ENCODE measurements at places on chromosomes 11 and 22. TPM values are rescaled to one million over a fixed set of nuclear protein-coding genes. Genes with fewer than 3 reads are reported as not detected.

DNA sequence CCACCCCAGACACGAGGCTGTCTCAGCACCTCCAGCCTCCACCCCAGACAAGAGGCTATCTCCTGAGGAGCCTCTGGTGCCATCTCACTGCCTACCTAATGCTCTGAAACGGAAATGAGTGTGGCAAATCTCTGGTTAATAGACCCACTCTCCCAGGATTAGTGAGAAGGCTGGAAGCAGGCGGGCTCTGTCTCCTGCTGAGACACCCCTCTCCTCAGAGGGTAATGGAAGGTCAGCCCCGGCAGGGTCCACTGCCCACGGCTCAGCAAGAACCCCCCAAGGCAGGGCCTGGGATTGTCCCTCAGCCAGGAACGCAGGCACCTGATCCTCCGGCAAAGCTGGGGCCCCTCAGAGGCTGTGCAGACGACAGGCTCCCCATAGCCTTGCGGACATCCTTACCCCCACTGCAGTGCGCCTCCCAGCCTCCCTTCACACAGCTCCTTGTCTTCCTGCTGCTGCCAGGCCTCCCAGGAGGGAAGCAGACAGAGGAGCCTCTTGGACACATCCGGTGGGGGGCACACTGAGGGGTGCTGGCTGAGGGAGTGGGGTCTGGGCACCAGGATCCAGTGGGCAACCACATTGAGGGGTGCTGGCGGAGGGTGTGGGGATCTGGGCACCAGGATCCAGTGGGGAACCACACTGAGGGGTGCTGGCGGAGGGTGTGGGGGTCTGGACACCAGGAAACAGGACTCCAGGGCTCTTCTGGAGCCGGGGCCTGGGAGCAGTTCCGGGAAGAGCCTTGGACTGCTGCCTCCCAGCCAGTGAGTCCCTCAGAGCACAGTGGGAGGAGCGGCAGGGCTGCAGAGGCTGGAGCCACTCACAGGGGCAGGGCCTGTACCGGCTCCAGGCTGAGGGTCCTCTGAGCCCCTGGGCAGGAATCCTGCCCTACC is 13.1 kb downstream of the CHID1 start:
- peak; percentile 21 for DNase-seq

DNA sequence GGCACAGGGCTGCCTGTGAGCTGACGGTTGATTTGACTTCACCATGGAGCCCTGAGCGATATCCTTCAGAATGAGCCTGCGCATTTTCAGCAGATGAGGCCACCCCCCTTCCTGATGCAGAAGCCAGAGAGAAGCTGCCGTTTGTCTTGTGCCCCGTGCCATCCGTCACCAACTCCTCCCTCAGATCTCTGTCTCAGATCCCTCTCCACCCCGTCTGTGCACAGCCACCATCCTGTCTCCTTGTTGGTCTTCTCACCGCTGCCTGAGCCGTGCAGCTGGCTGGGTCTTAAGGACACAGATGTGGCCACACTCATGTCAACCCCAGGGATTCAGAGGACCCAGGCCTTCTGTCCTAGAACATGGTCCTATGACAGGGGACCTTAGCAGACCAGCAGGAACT is 293.9 kb downstream of the TBC1D22A start:
- DNase-seq = no peak

DNA sequence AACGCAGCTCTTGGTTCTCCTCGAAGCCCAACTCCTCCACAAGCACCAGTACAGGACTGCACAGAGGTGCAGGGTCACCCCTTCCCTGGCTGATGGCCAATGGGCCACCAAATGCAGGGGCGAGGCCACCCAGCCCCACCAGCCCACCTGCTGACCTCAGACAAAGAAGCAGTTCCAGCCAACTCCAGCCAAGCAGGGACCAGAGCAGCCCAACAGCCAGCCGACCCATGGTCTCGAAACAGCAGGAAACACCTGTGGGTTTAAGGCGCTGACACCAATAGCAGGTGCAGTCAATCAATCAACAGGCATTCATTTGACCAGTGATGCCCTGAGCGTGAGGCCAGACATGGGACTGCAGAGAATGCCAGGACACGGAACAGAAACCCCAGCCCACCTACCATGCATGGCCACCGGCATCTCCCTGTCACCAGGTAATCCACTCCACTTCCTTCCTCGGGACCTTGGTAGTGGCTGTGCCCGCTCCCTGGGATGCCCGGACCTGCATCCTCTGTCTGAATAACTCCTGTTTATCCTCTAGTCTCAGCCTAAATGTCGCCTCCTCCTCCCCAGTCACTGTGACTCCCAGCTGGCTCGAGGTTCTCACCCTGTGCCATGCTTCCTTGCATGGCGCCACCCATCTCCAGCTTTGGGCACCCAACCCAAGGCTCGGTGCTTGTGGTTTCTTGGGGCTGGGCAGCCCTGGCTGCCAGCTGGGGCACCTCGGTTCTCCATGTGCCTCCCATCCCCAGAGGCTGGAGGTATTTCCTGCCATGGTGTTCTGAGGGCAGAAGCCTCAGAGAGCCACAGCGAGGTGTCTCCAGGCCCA is 1475.4 kb downstream of the BRD1 start:
- no peak for DNase-seq

DNA sequence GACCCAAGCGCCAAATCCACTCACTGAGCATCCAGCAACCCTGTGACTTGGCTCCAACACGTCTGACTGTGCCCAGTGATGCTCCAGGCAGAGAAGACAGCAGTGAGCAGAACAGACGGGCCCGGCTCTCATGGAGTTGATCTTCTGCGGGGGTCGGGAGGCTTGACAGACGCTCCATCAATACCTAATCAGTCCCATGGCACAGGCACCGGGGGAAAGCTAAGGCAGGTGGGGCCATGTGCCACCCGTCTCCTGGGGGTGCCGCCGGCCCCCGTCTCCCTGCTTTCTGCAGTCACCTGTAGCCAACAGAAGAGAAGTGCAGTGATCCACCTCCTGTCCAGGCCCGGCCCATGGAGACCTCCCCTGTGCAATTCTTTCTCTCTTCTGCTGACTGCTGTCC is 47.5 kb downstream of the LINC01488 start:
- DNase-seq = no peak

DNA sequence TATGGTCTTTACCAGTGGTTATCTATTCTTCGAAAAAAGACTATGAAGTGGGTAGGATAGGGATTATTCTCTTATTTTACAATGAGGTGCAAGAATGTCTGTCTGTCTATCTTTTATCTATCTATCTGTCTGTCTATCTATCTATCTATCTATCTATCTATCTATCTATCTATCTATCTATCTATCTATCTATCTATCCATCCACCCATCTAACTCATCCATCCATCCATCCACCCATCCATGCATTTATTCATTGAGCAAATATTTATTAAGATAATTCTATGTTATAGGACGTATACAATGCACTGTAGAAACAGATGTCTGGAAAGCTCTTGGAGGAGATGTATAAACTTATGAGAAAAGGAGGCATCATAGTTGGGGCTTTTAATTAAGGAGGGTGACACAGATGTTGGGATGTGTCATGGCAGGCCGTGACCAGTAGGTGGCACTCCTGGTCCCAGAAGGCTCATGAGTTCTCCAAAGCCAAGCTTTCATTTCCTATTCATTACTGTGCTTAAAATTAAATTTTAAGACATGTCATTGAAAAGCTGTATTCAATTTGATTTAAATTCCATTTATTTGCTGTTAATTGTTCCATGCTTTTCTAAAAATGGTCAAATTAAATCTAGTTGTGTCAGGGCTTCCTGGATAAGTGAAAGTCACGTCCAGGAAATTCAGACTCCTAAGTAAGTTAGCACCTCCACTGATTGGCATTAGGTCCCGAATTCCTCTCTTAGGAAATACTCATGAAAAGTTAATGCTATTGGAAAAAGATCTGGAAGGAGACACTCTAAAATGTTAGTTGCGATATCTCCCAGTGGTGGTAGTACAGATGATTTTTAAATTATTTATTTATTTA is 19.0 kb upstream of the E2F8 start:
- DNase-seq = peak; percentile 56

GRCh38 chr11:108221371-108221770 is 1.1 kb downstream of the NPAT start:
- peak; percentile 24 for DNase-seq

GRCh38 chr22:43851058-43851978 is 11.0 kb downstream of the SULT4A1 start:
- no peak for DNase-seq

DNA sequence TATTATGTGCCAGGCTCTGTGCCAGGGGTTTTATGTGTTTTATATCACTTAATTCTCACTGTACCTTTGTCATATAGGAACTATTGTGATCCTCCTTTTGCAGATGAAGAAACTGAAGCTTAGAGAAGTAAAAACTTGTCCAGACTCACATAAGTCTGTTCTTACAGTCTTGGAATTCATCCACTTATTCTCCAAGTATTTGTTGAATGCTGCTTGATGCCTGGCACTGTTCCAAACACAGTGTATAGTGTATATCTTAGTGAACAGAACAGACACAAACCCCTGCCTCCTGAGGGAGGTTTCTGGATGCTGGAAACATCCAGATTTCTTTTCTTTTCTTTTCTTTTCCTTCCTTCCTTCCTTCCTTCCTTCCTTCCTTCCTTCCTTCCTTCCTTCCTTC is 29.0 kb upstream of the FGF3 start:
- DNase-seq = peak; percentile 89

DNA sequence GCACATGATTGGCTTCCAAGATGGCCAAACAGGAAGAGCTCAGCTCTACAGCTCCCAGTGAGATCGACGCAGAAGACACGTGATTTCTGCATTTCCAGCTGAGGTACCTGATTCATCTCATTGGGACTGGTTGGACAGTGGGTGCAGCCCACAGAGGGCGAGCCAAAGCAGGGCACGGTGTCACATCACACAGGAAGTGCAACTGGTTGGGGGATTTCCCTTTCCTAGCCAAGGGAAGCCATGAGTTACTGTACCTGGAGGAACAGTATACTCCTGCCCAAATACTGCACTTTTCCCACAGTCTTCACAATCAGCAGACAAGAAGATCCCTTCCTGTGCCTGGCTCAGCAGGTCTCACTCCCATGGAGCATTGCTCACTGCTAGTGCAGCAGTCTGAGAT is 131.2 kb downstream of the DLG2 start:
- no peak for DNase-seq

GRCh38 chr11:66974724-66975404 is at the start of gene C11orf86:
C11orf86 (plus strand) TSS chr11:66975304; CDS start chr11:66975363, 59 bp downstream.
- no peak for DNase-seq

DNA sequence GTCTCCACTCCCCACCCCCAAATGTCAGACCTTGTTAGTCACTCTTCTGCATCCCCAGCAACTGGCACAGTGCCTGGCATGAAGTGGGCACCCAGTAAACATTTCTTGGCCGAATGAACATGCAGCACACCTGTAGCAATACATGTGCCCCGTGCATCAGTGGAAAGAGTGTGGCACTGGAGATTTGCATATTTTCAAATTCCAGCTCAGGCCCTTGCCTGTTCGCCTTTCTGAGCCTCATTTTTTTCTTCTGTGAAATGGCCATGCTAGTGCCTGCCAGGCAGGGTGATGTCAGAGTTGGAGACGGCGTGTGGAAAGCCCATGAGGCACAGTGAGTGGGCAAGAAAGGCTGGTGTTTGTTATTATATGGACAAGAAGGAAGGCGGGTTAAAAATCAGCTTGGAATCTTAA is 38.7 kb downstream of the CD82 start:
- DNase-seq = no peak

DNA sequence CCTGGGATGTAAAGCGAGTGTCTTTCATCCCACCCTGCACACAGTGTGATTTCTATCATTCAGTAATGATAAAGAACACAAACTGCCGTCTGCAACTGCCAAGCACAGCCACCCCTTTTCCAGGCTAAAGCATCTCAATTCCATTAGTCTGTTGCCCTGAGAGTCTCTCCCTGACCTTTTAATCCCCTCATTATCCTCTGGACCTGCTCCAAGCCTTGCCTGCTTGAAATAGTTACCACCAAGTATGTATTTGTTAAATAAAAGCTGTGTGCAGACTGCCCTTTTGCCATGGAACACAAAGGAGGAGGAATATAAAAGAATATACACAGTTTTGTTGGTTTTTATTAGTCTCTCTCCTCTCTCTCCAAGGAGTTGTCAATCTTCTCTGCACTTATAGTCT is 13.0 kb downstream of the GRAP2 start:
- peak; percentile 15 for DNase-seq

DNA sequence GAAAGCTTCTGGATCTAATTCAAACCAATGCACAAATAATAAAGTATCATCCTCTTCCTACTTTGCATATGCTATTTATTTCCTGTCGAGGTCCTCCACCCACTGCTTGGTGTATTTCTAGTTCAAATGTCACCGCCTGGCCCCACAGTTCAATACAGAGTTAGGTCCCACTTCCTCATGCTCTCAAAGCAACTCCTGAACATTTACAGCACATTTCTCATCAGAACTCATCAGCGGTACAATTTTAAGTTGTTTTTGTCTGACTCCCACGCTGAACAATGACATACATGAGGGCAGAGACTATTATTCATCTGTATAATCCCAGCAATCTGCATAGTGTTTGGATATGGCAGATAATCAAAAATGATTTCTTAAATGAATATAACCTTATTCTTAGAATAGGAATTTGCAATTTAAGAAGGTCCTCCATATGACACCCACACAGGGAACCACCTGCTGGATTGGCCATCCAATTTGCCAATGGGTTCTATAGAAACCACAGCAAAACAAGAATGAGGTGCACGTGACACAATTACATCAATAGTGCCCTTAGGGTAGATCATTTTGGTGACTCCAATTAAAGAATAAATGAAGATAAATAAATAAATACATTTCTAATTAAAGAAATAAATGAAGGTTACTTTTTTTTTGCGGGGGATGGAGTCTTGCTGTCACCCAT is 54.2 kb downstream of the SLC25A17 start:
- DNase-seq = no peak

DNA sequence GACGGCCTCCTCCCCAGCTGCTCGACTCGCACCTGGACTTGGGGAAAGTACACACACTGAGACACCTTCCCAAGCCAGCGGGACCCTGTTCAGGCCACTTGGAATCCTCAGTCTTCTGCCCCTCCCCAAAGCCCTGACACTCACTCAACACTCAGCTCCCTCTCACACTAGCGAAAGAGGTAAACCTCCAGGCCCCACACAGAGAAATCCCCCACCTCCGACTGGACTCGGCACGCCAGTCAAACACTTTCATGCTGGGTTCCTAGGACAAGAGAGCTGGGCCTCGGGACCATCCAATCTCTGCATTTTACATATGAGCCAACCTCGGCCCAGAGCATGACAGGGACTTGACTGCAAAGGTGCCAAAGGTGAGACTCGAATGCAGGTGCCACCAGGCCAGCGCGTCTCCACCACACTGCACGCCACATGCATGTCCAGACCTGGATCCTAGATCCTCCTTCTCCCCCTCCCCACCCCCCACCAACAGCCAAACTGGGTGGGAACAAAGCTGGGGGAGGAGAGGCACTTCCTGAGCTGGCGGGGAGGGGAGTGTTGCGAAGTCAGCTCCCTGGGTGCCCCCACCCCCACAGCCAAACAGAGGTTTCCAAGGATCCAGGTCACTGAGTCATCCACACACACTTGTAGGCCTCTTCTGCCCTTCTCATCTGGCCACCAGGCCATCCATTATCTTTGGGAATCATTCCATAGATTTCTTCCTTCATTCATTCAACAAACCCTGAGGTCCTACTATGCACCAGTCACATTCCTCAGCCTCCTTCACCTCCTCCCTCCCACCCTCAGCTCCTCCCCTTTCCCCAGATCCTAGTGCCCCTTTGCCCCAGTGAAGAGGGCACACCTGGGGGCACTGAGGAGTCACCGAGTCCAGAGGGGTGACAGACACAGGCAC is 10.7 kb upstream of the CD5 start:
- no peak for DNase-seq

GRCh38 chr11:46064221-46064620 is 57.0 kb downstream of the PHF21A start:
- peak; percentile 31 for DNase-seq

Gene OR8D1
- total RNA-seq = 7.9 TPM

Gene MUS81
- total RNA-seq = 38.3 TPM

Gene PYGM
- total RNA-seq = 14.7 TPM

Gene TNNI2
- total RNA-seq = not detected

Gene SMTNL1
- total RNA-seq = not detected

Gene PNPLA5
- not detected for total RNA-seq

Gene EIF3M
- total RNA-seq = 209 TPM

Gene FOXRED1
- 7.7 TPM for total RNA-seq

All from umbilical cord (tissue), 2 donors.